ENCODE measurements at places on chromosomes 16 and 17. TPM values are rescaled to one million over a fixed set of nuclear protein-coding genes. Genes with fewer than 3 reads are reported as not detected.

HOXB2 gene
- total RNA-seq = 2.3 TPM

TMEM235 gene
- total RNA-seq = not detected

PRR35 gene
- not detected for total RNA-seq

NEUROD2 gene
- not detected for total RNA-seq

JUP gene
- 72.5 TPM for total RNA-seq

CACNG3 gene
- total RNA-seq = not detected

TTC19 gene
- 23.6 TPM for total RNA-seq

PRSS33 gene
- total RNA-seq = not detected

HAS3 gene
- total RNA-seq = 0.53 TPM

TMEM114 gene
- total RNA-seq = not detected

USP31 gene
- 10.1 TPM for total RNA-seq

TNP2 gene
- total RNA-seq = not detected

UMOD gene
- total RNA-seq = not detected

SECTM1 gene
- total RNA-seq = 3.0 TPM

TVP23C gene
- 4.1 TPM for total RNA-seq

KRTAP4-5 gene
- not detected for total RNA-seq

MT4 gene
- not detected for total RNA-seq

BAIAP2 gene
- 101 TPM for total RNA-seq

CHST5 gene
- total RNA-seq = not detected

TBC1D3D gene
- total RNA-seq = 0.33 TPM
